ENCODE measurements at places on chromosomes 12 and 14.

- DNase-seq, result no peak
Measured at GRCh38 chr14:46399049-46399448, 252.5 kb downstream of the RPL10L start.

GRCh38 chr14:72880164-72880563 lies 13.7 kb downstream of the DPF3 start:
- no peak for DNase-seq

GRCh38 chr14:93862265-93862664 lies 64.9 kb upstream of the FAM181A start:
- DNase-seq, result no peak

DNA sequence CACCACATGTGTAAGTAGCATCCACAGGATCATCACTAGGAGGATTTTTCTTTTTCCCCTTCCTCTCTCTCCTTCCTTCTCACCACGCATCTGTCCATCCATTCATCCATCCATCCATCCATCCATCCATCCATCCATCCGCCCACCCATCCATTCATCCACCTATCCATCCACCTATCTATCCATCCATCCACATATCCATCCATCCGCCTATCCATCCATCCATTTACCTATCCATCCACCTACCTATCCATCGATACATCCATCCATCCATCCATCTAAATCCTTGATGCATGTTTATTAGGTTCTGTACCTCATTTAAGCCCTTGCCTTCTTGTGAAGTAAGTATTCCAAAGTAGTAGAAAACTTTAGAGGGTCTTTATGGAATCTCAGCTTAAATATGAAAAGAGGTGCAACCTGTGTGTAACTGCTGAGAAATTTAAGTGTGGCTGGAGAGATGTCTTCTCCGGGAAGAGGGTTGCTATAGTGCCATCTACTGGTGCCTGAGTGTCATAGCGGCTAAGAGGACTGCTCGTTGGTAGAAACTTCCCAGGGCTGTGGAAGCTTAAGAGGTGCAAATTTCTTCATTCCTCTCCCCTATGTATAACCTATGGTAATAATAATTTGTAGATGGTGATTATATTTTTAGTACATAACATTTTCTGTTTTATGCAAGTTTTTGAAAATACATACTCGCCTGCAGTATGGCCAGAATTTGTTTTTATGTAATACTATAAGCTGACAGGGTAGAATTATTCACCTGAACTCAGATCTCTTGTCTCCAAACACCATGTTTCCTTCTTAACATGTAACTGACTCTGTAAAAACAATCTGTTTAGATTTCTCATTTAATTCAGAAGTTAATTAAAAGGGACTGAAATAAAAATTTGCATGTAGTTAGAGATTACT lies 46.0 kb downstream of the MYO1H start:
- DNase-seq, result no peak

- no peak for DNase-seq
Measured at GRCh38 chr14:23561873-23562821, 5.4 kb downstream of the AP1G2 start.

GRCh38 chr12:69509904-69510827 lies 40.0 kb downstream of the FRS2 start:
- no peak for DNase-seq

GRCh38 chr12:105986779-105987684 lies 151.7 kb downstream of the NUAK1 start:
- DNase-seq, result no peak

- no peak for DNase-seq
Measured at GRCh38 chr12:106431839-106432411, 74.4 kb downstream of the POLR3B start.

DNA sequence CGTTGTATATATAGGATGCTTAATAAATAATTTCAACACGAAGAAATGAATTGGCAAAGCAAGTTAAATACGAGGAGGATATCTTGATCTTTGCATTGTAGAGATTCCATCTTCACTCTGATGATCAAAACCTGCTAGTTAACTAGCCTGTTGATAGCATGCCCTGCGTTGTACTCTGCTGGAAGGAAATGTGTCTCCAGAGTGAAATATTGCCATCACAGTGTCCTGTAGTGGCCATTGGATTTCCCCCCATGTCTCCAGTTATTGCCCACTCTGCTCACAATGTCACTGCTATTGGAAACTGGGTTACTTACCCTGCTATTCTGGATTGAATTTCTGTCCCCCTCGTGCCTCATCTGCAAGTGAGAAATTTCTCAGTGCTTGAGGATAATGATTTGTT lies 109.6 kb downstream of the PLEKHA5 start:
- no peak for DNase-seq

All from stimulated activated CD4-positive, alpha-beta T cell treated with anti-CD3 and anti-CD28 coated beads, Interleukin-1b, Interleukin-23, amount 100 ng/mL, for 24 hours (primary cell).